Psoas muscle (tissue), 8 donors: ENCODE measurements at places on chromosomes 4 and X. TPM values are rescaled to one million over a fixed set of nuclear protein-coding genes. Genes with fewer than 3 reads are reported as not detected.

- no peak for DNase-seq
Observed at GRCh38 chr4:154081391-154081790, 292.5 kb upstream of the SFRP2 start.

- DNase-seq: no peak
Observed at GRCh38 chrX:135713795-135714194, 356 bp downstream of the CT45A1 start.

GRCh38 chr4:4752576-4753401 lies 106.7 kb upstream of the MSX1 start:
- no peak for DNase-seq

DNA sequence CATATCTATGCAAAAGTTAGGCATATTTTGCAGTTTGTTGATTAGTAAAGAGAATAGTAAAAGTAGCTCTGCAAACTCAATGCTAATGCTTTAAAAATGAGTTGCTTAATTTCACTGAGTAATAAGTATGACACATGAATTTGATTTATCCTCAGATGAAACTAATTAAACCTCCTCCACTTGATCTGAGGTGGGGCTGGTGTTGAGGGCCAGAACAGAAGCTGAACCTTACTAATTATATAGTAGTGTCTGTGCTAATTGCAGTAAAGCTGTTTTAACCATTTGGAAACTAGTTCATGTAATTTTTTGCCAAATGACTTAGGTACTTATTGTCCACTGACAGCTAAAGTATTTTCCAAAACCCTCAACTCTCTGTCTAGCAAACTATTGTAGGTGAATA lies 7.7 kb upstream of the PGAM4 start:
- no peak for DNase-seq

Gene GPR50
- total RNA-seq: not detected
